ENCODE measurements at places on chromosomes 13 and 19.

DNA sequence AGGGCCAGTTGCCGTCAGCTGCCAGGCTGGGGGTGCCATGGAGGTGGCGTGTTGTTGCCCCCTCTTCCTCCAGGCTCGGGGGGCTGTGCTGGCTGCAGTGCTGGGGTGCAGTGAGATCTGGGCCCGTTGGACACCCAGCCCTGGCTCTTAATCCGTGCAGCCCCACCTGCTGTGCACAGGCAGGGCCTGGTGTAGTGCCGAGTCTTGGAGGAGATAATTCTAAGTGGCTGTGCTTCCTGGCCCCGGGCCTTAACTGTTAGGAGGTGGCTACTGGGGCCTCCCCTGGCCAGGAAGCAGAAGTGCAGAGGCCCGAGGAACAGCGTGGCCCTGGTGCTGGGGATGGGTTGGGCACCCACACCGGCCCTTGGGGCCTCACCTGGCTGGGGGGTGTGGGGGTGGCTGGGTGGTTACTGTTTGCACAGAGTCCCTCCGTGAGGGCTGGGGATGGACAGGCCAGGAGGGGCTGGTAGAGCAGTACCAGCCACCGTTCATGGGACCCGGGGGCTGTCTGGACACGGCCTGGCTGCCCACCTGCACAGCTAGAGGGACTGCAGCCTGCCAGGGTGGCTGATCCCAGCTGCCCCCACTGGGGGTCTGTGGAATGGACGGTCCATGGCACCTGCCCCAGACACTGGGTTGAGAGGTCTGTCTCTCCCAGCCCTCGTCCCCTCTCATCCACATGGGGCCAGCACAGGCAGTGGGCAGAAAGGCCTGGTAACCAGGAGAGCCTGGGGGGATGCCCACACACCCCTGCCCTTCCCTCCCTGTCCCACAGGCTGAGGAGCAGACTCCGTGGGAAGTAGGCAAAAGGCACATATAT is 3.3 kb downstream of the GPX4 start:
- no peak for DNase-seq

DNA sequence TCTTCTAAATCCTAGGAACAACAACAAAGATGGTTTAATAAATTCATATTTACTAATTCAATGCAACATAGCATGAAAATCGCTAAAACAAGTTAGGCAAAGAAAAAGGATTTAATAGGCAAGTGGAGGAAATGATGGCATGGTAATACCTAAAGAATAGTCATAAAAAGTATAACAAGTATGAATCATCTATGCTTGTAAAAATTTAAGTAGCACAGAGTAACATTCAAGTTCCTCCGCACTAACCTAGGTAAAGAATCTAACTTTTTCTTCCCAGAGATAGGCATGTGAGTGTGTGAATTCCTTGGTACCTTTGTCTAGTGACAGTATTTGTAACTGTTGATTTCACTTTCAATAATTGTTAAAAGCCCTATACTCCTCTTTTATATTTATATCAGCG is 42.6 kb downstream of the RCBTB2 start:
- DNase-seq, result no peak

DNA sequence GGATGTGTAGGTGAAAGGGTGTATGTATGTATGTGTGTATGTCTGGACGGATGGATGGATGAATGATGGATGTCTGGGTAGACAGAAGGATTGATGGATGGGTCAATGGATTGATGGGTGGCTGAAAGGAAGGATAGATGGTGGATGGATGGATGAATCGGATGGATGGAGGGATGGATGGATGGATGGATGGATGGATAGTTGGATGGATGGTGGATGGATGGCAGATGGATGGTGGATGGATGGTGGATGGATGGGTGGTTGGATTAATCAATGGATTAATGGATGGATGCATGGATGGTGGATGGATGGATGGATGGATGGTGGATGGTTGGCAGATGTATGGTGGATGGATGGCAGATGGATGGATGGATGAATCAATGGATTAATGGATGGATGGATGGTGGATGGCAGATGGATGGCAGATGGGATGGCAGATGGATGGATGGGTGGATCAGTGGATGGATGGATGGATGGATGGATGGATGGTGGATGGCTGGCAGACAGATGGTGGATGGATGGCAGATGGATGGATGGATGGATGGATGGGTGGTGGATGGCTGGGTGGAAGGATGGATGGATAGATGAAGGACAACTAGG is 16.5 kb upstream of the PPP5C start:
- no peak for DNase-seq

DNA sequence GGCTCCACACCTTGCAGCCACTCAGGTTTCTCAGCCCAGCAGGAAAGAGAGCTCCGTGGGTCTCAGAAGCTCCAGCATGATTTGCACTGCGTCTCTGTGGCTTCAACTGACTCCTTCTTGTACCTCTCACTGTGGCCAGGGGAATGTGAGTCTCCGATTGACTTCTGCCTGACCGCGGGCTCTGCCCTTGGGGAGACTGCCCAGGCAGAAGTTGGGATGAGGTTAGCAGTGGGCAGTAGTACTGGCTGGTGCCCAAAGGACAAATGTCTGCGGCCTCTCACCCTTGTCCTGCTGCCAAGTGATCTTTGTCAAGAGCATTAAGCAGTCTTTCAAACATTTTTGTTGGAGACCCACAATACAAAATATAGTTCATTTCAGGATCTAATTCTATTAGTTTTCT is 34.4 kb upstream of the FXYD3 start:
- no peak for DNase-seq

GRCh38 chr13:111658145-111659100 is 338.0 kb downstream of the TEX29 start:
- DNase-seq, result no peak

GRCh38 chr19:38739440-38740256 is 4.6 kb downstream of the CAPN12 start:
- DNase-seq, result no peak

- DNase-seq, result no peak
These were observed 1195.0 kb downstream of the SLITRK5 start for GRCh38 chr13:88866195-88866594.

DNA sequence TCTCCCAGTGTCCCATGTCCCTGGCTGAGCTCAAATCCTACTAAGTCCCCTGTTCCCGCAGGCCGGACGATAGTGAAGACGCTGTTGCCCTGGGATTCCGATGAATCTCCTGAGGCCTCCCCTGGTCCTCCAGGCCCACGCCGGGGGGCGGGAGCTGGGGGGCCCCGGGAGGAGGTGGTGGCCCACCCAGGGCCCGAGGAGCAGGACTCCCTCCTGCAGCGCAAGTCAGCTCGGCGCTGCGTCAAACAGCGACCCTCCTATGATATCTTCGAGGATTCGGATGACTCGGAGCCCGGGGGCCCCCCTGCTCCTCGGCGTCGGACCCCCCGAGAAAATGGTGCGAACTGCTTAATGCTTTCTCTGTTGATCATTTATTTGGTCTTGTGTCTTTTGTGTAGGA is 5.9 kb downstream of the KMT2B start:
- DNase-seq, result no peak

- DNase-seq, result peak; percentile 97
These were observed 26.1 kb downstream of the GAS6 start for GRCh38 chr13:113837560-113838355.

GRCh38 chr13:36288794-36289391 is 8.7 kb downstream of the CCDC169 start:
- no peak for DNase-seq

- DNase-seq, result peak; percentile 67
These were observed 11.5 kb downstream of the FFAR2 start for GRCh38 chr19:35459414-35460082.

- peak; percentile 66 for DNase-seq
These were observed 19.2 kb downstream of the GPX4 start for GRCh38 chr19:1122972-1123363.

- no peak for DNase-seq
These were observed 2455.2 kb downstream of the PCDH9 start for GRCh38 chr13:64774915-64775314.

DNA sequence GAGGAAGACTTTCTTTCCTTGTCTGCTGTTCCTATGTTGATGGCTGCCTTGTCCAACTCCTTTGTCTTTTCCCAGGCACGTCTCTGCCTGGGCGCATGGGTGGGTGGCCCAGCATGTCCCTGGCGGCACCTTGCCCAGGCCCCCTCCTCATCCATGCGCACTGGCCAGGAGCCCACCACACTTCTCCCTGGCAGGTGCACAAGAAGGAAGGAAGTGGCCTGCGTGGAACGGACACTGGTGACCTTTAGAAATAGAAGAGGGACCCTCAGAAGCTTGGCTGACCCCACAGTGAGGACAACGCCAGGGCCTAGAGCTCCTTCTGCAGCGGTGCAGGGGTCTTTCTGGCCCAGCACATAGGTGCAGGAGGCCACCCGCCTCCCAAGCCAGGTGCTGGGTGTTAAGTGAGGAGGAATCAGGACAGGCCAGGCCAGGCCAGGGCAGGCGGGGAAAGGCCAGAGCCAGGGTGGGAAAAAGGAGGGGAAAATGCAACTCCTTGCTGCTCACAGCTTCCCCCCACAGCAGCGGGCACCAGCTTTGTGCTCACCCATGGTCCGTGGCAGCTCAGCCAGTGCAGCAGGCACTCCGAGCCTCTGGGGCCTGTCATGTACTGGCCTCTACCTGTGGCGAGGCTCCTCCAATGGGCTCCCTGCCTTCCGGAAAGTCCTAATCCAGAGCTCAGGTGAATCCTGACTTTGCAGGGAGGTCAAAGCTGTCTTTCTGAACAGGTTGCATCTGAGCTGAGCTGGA is 104.0 kb downstream of the SOX1 start:
- no peak for DNase-seq
